ENCODE measurements at places on chromosomes 3 and 15.

DNA sequence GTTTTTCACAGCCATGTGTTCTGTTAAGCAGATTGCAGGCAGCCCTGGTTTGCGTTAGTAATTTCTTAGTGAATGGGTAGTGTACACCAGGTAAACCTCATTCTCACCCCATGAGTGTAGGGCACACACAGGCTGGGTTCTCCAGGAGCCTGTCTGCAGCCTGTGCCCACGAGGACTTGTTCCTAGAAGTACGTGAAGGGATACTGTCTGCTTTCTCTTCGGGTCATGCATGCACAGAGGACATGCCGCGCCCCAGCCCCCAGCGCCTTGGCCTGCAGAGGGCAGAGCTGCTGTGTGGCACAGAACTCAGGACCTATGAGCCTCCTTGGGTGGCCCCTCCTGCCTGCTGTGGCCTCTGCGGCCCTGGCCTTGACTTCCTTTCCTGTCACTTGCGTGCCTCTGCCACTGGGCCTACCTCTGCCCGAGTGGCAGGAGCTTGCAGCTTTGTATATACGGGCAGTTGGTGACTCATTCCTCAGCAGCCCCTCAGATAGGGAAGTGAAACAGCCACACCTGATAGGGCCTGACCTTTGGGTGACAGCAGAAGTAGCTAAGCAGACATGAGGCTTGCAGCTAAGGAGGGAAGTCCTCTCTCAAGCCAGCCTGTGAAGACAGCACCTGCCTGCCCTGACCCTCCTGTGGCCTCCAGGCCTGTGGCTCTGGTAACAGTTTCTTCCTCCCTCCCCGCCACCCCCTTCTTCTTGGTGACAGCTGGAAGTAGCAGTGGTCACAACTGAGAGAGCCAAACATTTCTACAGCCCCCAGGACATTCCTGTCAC lies 19.5 kb downstream of the PPCDC start:
- no peak for DNase-seq

- DNase-seq = no peak
These were observed 22.7 kb upstream of the OR5K1 start for GRCh38 chr3:98440283-98440682.

- no peak for DNase-seq
These were observed 7.5 kb upstream of the STRA6 start for GRCh38 chr15:74209997-74210671.

GRCh38 chr3:31873254-31873820 lies 107.7 kb downstream of the OSBPL10 start:
- DNase-seq = no peak

GRCh38 chr3:195150181-195151118 lies 120.5 kb downstream of the XXYLT1 start:
- DNase-seq = no peak

DNA sequence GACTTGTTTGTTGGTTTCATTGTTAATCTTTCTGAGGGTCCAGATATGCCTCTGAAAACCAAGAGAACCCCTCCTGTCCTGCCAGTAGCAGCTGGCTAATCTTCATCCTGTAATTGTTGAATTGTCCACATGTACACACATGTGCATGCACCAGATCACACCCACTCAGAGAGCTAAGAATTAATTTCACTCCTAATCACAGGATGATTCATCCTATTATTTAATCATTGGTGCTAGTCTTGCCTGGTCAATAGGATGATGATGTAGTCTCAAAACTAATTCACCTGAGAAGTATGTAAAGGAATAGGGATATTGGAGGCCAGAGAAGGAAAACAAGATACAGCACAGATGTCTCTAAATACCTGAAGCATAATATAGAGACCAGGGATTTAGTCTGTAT lies 7.8 kb upstream of the AHSG start:
- DNase-seq = no peak

DNA sequence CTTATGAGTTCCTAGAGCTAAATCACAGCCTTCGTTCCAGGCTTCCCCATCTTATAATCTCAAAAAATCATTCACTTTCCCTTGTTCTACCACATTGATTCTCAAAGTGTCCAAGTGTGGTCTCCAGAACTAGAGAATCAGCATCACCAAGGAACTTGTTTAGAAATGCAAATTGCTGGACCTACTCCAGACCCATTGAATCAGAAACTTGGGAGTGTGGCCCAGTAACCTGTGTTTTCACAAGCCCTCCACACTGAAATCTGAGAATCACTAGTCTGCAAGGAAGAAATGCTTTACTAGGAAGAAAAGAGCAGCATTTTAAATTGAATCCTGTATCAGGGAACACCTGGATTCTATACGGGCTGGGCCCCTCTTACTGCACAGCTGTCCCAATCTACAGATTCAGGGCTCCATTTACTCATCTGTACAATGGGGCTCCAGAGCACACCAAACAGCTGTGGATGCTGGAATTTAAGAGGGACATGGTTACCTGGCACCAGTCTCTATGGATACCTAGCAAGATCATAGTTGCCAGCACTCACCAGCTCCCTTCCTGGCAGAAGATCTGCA lies 3.9 kb downstream of the MEGF11 start:
- DNase-seq = no peak

DNA sequence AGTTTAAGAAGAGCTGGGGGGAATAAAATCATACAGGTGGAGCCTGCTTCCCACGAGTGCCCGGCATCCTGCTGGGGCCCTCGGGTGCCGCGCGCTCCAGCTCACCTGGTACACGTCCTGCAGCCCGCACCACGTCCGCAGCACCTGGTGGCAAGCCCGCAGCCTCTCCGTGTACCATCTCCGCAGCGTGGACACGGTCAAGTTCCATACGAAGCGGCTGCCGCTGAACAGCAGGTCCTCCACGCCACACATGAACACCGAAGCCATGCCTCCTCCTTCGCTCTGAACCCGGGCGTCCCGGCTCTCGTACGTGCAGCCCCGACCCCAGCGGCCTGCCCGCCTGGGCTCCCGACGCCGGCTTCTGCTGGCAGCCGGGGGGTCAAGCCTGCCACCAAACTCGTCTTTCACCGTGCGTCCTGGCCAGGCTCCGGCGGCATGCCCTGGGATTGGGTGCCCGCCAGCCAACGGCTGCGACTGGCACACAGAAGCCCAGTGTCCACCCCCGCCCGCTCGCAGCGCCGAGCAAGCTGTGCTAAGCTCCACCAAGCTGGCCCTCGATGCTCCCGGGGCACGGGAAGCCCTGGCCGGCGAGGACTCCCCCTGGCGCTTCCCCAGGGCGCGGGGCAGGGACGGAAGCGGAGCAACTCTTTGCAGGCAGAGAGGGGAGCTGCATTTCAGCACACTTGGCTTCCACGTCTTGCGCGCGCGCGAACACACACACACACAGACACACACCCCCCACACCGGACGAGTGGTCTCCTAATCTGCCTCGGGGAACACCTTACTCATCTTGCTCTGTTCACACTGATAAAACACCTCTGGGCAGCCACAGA lies at the start of gene FRMD4B:
FRMD4B (minus strand) TSS at position 366 of the 833 bp plus-strand sequence; CDS start at position 267, 99 bp downstream.
- no peak for DNase-seq

DNA sequence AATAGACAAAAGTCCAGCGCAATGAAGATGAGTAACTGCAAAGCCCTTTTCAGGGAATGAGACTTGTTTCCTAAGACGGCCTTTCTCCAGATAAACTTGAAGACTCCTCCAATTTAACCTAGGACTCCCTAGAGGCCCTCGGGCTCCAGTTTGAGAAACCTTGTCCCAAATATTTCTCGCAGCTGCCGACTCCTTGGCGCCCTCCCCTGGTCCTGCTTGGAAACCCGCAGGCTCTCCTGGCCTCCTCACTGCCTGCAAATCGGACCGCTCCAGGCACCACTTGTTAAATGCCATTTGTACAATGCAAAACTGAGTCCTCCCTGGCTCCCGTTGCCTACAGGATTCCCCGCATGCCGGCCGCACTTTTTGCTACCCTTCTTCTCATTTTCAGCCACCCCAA lies 36.8 kb downstream of the MUC4 start:
- DNase-seq = no peak

DNA sequence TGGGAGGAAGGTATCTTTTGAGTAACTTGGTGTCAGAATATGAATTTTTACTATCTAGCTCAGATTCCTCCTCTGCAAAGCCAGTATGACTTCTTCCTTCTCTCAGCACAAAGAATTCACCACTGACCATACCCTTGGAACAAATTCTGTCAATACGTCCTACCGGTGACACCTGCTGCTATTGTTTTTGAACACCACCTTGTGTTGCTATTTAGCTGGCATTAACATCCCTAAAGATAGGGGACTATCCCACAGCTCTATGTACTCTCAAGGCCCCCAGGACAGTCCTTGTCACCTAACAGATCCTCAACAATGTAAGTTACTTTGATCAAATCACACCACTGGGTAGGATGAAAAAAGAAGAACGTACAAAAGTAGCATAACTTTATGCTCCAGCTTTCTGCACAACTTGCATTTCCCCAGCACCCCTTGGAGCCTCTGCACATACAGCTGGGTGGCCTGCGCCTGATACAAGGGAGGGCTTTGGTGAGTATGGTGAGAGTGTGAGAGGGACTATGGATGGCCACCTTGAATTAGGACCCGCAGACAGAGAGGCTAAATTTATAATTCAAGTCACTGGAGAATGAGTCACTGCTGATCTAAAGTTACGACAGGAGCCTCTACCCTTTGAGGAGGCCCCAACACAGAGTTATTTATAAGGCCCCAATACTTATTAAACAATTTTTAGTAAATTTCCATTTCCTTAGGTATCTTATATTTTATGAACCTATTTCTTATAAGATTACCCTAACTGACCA lies 2.3 kb upstream of the COLQ start:
- no peak for DNase-seq

DNA sequence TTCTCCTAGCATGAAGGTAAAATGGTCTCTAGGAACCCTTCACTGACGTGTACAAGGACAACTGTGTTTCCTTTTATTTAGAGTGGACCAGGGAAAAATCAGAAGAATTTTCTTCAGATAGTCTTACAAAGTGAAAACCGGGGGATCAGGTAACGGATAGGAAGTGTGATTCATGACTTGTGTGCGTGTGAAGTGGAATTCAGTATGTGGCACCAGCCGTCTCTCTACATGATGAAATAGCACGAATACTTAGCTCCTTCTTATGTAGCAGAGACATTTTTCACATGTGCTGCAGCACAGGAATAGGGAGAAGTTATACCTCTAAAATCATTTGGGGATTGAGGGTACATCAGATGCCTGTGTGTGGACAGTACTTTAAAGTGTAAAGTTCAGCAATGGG lies 159.2 kb downstream of the MEX3B start:
- DNase-seq = no peak

GRCh38 chr3:88009066-88009465 lies 49.7 kb downstream of the CGGBP1 start:
- DNase-seq = no peak

GRCh38 chr3:161420746-161421145 lies 49.4 kb upstream of the SPTSSB start:
- DNase-seq = peak; percentile 17

Measured in NCI-H1417 treated with DMSO at 0.1 percent for 48 hours (cell line).